ENCODE measurements at places on chromosomes 11 and 22. TPM values are rescaled to one million over a fixed set of nuclear protein-coding genes. Genes with fewer than 3 reads are reported as not detected.

DNA sequence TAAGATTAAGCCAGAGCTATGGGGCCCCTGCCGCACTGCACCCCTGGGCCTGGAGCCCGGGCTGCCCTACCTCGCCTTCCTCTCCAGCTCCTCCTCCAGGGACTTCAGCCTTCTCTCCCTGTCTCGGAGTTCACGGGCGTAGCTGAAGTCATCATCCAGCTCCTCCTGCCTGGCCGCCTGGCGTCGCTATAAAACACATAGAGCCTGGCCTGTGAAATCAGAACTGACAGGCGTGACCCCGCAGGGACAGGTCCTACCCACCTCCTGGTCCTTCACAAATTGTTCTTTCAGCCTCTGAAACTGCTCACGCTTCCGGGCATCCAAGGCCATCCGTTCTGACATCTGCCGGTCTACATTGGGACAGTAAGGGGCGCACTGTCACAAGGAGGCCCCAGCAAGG is 20.8 kb downstream of the TUBGCP6 start:
- no peak overlapping the region for H3K4me3 ChIP-seq
- H3K27me3 ChIP-seq: no peaks in the 10 kb centered on the region
- H3K36me3 ChIP-seq: no peaks in the 10 kb centered on the region
- H3K27ac ChIP-seq: no peak overlapping the region

The SCARF2 gene
- total RNA-seq: 4.2 TPM

DNA sequence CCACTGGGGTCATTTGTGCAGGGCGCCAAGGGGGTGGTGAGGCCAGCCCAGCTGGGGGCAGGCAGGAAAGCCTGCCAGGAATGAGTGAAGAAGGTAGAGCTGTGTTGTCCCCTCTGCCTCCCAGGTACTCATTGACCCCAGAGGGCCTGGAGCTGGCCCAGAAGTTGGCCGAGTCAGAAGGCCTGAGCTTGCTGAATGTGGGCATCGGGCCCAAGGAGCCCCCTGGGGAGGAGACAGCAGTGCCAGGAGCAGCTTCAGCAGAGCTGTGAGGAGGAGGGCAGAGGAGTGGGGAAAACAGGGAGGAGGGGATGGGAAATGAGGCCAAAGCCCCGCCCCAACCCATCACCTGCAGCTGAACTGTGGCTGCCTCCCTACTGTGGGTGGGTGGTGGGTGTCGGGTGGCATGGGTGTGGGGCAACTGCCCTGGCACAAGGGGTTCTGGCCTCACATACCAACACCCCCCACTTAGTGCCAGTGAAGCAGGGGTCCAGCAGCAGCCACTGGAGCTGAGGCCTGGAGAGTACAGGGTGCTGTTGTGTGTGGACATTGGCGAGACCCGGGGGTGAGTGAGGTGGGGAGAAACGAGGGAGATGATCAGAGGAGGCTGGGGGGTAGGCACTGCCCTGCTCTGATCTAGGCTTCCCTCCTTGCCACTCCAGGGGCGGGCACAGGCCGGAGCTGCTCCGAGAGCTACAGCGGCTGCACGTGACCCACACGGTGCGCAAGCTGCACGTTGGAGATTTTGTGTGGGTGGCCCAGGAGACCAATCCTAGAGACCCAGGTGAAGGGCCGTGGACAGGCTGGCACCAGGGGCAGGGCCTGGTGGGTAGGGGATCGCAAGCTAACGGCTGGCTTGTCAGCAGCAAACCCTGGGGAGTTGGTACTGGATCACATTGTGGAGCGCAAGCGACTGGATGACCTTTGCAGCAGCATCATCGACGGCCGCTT is 3.0 kb downstream of the MUS81 start:
- no peaks in the 10 kb centered on the region for H3K27me3 ChIP-seq
- no peak for DNase-seq
- peaks cover 21% of the 10 kb centered on the region for H3K4me1 ChIP-seq
- H3K4me3 ChIP-seq: peak overlapping the region; percentile 68
- peak overlapping the region; percentile 71 for H3K27ac ChIP-seq

The RIN1 gene
- total RNA-seq: 9.5 TPM

The CDC42BPG gene
- total RNA-seq: 20.1 TPM

The CSF2RB gene
- 0.72 TPM for total RNA-seq

The CBL gene
- 21.1 TPM for total RNA-seq

GRCh38 chr11:120339394-120339890 is 3.2 kb downstream of the ARHGEF12 start:
- H3K4me1 ChIP-seq: peaks cover 35% of the 10 kb centered on the region
- H3K27me3 ChIP-seq: no peaks in the 10 kb centered on the region
- DNase-seq: no peak
- peak overlapping the region; percentile 78 for H3K27ac ChIP-seq

- H3K4me3 ChIP-seq: no peak overlapping the region
- no peaks in the 10 kb centered on the region for H3K36me3 ChIP-seq
- no peak overlapping the region for H3K27ac ChIP-seq
- DNase-seq: no peak
- H3K27me3 ChIP-seq: peaks cover 14% of the 10 kb centered on the region
- peaks cover 18% of the 10 kb centered on the region for H3K4me1 ChIP-seq
Measured at GRCh38 chr11:74717221-74717969, 13.8 kb downstream of the CHRDL2 start.

The GCAT gene
- 22.3 TPM for total RNA-seq

The VPREB3 gene
- total RNA-seq: not detected

GRCh38 chr11:125990244-125990643 is 44.4 kb downstream of the VSIG10L2 start:
- H3K27ac ChIP-seq: no peak overlapping the region
- H3K4me1 ChIP-seq: peaks cover 8% of the 10 kb centered on the region
- peaks cover 39% of the 10 kb centered on the region for H3K36me3 ChIP-seq
- H3K27me3 ChIP-seq: no peaks in the 10 kb centered on the region
- no peak overlapping the region for H3K4me3 ChIP-seq

DNA sequence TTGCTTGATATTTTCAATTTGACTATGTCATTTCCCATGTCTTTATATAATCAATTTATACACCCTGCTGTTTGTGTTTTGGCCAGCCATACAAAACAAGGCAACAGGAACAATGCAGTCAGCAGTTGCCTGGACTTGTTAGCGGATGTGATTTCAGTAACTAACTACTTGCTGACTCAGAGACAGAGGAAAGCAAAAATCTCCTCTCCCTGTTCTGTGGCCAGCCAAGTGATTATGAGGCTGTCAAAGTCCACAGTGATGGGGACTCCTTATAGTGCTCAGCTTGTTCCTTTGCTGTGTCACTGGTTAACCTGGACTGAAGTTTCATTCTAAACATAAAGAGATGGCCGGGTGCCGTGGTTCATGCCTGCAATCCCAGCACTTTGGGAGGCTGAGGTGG is 32.6 kb upstream of the APLP2 start:
- DNase-seq: no peak
- H3K36me3 ChIP-seq: no peaks in the 10 kb centered on the region
- no peak overlapping the region for H3K4me3 ChIP-seq
- H3K27ac ChIP-seq: no peak overlapping the region
- H3K4me1 ChIP-seq: no peaks in the 10 kb centered on the region

GRCh38 chr22:40031766-40032470 is 37.2 kb downstream of the FAM83F start:
- H3K36me3 ChIP-seq: no peaks in the 10 kb centered on the region
- H3K4me1 ChIP-seq: no peaks in the 10 kb centered on the region
- DNase-seq: no peak
- no peak overlapping the region for H3K4me3 ChIP-seq
- no peak overlapping the region for H3K27ac ChIP-seq
- H3K27me3 ChIP-seq: peaks cover 7% of the 10 kb centered on the region

The TRIM48 gene
- total RNA-seq: not detected

DNA sequence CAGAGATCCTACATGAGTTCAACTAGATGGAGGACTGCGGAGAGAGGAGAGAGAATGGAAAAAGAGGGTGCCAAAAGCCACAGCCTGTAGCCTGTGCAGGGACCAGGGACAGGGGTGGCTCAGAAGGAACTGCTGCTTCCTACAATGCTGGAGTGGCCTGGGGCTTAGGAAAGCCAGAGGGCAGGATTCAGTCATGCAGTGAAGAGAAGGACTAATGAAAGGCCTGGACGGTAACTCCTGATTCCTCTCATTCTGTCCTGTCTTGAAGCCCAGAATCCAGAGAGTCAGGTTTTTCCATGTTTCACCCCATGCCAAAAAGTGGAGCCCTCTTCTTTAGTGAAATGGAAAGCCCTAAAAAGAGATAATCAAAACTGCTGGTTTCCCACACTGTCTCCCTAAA is 48.4 kb upstream of the INCENP start:
- H3K4me3 ChIP-seq: no peak overlapping the region
- no peaks in the 10 kb centered on the region for H3K36me3 ChIP-seq
- no peak for DNase-seq
- H3K4me1 ChIP-seq: peaks cover under 1% of the 10 kb centered on the region
- no peaks in the 10 kb centered on the region for H3K27me3 ChIP-seq

- no peak overlapping the region for H3K4me3 ChIP-seq
- peaks cover 11% of the 10 kb centered on the region for H3K27me3 ChIP-seq
- H3K36me3 ChIP-seq: no peaks in the 10 kb centered on the region
- H3K27ac ChIP-seq: peak overlapping the region; percentile 26
- DNase-seq: peak; percentile 89
Measured at GRCh38 chr22:19629720-19630419, 84.4 kb upstream of the SEPTIN5 start.

- H3K27ac ChIP-seq: no peak overlapping the region
- no peak for DNase-seq
- peaks cover 24% of the 10 kb centered on the region for H3K4me1 ChIP-seq
- H3K4me3 ChIP-seq: no peak overlapping the region
- peaks cover 19% of the 10 kb centered on the region for H3K36me3 ChIP-seq
Measured at GRCh38 chr11:113238721-113239120, 75.7 kb upstream of the TTC12 start.

DNA sequence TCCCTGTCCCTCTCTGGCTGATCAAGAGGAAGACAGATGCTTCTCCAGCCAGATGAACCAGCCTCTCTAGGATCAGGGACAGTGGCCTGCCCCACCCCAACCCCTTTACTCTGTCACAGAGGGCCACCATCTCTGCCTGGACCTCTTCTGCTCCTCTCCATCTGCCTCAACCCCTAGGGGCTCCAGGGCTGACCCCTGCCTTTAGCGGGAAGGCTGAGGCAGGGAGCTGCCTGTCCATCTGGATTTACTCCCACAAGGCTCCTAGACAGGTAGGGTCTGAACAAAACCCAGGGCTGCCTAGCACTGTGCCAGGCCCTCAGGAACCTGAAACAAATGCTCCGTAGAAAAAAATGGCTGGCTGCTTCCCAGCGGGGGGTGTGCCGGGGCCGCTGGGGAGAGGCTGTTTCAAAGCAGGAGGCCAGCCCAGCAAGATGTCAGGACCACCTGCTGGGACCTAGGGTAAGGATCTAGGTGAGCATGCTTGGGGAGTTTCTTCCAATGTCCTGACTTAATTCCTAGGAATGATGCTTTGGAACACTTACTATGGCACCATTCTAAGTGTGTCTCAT is 3.2 kb downstream of the CHST1 start:
- peak overlapping the region; percentile 84 for H3K4me3 ChIP-seq
- no peaks in the 10 kb centered on the region for H3K36me3 ChIP-seq
- no peak for DNase-seq
- H3K27me3 ChIP-seq: peaks cover 59% of the 10 kb centered on the region
- H3K4me1 ChIP-seq: peaks cover 31% of the 10 kb centered on the region
- H3K27ac ChIP-seq: no peak overlapping the region

DNA sequence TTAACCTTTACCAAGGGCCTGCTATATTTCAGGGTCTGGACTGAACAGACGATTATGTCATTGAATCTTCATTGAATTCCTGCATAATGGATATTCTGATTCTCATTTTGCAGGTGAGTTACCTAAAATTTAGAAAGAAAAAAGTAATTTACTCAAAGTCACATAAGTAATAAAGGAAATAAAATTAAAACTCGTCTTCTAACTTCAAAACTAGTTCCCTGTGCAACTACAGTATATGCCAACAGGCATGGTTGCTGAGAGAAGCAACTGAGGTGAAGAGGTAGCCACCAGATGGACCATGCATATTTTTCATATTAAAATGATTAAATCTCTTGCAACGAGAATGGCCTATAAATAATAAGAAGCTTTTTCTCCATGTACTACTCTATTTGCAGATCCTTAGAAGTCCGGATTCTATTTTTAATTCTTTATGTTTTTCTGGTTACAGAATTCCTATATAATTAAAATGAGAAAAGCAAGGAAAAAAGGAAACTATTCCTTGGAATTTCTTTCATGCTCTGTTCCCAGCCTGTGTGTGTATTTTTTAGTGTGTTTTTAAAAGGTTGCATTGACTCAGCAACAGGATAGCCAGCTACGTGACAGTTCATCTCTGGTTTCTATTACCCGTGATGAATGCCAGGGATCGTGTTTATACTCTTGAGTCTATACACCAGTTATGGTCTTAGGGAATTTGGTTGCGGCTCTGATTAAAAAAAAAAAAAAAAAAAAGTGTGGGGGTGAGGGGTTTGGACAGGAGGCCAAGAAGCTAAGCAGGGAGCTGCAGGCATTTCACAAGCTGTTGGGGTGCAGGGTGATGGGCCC is 186.8 kb downstream of the ETS1 start:
- peak overlapping the region; percentile 1 for H3K4me3 ChIP-seq
- H3K36me3 ChIP-seq: no peaks in the 10 kb centered on the region
- DNase-seq: no peak
- H3K27ac ChIP-seq: peak overlapping the region; percentile 13

DNA sequence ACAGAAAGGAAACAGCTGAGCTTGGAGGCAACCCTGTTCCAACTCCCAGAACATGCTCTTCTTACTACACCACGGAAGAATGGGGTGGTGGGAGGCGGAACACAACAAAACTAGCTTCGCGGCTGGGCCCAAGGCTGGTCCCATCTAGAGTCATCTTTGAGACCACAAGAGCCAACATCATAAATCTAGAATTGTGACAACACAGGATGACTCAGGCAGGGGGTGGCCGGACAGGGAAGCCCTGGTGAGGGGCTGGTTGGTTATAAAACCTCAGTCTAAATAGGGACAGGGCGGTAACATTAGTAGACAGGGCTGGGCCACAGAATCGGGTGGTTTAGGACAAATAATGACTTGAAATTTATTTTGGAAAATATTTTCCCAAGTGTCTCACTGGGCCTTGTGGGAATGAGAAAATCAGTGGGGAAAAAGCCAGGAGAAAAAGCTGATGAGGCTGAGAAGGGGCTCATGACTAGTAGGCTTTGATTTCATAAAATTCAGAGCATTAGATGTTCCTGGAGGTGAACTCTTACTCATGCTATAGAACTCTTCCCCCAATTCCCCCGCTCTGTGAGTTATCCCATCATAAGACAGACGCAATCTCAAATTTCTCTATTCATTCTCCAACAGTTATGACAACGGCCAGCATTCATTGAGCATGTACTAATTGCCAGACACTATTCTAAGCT is 151.8 kb upstream of the TIMP3 start:
- no peak overlapping the region for H3K4me3 ChIP-seq
- no peaks in the 10 kb centered on the region for H3K36me3 ChIP-seq
- no peak for DNase-seq
- H3K27me3 ChIP-seq: peaks cover 5% of the 10 kb centered on the region

The SLC16A8 gene
- total RNA-seq: not detected

The LRP4 gene
- total RNA-seq: 46.9 TPM

DNA sequence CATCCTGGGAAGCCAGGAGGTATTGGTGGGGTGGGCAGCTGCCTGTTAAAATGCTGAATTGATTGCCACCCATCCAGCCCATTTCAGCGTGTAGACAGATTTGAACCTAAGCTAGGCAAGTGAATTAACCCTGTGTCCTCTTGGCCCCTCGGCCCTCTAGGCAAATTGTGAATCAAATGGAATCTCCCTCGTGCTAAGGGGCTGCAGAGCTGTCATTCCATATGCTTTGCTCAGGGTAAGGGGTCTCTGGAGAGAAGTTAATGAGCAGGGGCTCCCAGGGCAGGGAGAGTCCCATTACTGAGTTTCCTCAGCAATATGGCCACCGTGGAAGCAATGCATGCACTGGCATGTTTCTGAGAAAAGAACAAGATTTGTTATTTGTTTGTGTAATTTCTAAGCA is 117.7 kb upstream of the RCN1 start:
- H3K27ac ChIP-seq: no peak overlapping the region
- H3K27me3 ChIP-seq: peaks cover 15% of the 10 kb centered on the region
- DNase-seq: no peak
- H3K4me1 ChIP-seq: peaks cover 5% of the 10 kb centered on the region
- H3K36me3 ChIP-seq: no peaks in the 10 kb centered on the region
